ENCODE measurements at places on chromosomes 2 and 18.

DNA sequence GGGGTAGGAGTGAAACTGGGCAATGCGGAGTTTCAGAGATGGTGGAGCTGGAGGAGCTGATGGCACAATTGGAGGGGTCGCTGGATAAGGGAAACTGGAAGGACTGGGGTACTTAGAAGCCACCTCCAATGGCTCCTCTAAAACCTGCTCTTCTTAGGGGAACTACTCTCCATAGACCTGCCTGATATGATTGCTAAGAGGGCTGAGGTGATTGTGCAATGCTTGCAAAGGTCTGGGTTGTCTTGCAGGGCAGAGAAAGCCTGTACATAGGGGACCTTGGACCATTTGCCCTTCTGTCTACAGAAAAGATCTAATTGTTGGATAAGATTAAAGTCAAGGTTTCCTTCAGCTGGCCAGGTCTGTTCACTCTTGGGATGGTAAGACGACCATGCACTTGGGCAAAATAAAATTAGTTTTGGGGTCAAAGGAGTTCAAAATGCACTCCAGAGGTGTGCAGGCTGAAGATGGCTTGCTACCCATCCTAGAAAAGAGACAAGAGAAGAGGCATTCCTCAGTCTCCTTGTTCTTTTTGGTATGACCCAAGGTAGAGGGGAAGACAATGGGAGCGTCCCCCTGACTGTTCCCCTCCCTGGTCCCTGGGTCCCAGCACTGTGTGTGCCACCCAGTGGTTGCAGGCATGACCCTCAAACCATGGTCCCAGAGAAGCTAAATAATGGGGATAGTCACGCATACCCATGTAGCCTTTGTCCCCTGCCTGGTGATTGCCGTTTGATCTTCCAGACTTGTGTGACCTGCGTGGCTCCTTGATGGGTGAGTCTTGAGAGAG lies 41.1 kb downstream of the STK17B start:
- no peak for DNase-seq

DNA sequence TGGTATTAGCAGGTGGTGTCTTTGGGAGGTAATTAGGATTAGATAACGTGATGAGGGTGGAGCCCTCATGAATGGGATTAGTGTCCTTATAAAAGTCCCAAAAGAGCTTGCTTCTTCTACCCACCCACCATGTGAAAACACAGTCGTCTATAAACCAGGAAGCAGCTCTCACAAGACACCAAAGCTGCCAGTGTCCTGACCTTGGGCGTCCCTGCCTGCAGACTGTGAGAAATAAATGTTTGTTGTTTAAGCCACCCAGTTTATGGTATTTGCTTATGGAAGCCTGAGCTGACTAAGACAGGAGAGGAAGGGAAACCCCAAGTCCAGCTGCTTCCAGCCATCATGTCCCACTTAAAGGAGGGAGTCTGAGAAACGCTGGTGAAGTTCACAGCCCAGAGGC lies 13.6 kb downstream of the ADI1 start:
- DNase-seq, result no peak

- no peak for DNase-seq
These were observed 130.2 kb downstream of the SLC4A10 start for GRCh38 chr2:161754379-161754778.

- no peak for DNase-seq
These were observed 47.2 kb downstream of the SMAD4 start for GRCh38 chr18:51077217-51077616.

DNA sequence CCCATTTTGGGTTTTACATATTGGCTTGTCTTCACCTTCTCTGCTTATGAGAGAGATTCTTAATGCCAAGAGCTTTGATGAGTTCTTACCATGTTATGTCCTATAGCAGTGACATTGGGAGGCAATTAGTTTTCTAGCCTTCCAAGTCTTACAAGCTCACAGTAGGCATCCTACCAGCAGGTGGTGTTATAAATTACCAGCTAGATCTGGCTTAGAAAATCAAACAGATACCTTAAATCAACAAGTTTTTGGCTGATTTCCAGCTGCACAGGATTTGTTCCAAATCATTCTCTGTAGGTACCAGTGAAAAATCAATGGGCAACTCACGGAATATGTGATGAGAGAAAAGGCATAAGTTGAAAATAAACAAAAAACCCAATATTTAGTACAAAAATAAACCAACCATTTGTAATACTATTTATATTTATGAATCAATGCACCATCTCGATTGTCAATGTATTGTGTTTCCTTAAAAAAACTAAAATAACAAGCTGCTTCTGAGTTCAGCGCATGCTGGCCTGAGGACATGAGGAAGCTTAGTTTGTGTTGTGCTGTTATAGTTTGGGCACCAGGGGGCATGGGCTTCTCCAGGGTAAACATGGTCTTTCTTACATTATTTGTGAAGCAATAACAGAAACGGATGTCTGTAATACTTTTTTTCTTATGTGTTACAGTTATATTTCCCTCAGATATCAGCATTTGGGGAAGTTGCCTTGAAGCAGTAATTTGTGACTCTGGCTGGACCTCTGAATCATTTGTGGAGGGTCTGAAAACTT lies 34.1 kb upstream of the NXPH2 start:
- no peak for DNase-seq

DNA sequence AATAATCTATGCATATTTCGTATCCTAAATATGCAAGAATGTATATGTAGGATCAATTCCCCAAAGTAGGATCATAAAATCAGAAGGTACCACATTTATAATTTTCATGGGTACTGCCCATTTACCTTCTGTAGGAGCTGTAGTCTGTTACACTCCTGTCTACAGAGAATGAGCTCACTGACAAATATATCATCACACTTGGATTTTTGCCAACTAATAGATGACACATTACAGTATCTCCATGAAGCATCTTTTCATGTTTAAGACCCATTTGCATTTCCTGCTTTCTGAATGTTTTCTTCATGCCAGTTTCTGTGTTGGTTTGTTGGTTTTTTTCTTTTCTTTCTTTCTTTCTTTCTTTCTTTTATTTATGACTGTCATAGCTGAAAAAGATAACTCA lies 70.9 kb upstream of the EML6 start:
- DNase-seq, result no peak

DNA sequence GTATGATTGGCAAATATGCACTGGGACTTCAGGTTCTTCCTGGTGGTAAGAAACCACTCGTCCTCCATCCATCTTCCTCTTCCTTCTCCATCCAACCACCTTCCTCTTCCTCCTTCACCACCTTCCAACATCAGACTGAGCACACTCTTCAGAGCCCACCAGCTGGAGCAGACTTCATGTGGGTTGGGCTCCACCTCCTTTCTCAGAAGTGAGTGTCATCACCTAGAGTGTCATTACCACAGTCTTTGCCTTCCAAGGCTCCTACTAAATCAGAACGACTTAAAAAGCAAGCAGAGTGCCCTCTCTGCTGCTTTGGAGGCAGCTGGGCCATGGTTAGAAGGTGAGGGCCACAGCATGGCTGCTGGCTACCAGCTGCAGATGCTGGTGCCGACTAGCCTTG lies 171.6 kb downstream of the SH3RF3 start:
- no peak for DNase-seq

GRCh38 chr2:196341277-196341841 lies 170.0 kb upstream of the STK17B start:
- no peak for DNase-seq

DNA sequence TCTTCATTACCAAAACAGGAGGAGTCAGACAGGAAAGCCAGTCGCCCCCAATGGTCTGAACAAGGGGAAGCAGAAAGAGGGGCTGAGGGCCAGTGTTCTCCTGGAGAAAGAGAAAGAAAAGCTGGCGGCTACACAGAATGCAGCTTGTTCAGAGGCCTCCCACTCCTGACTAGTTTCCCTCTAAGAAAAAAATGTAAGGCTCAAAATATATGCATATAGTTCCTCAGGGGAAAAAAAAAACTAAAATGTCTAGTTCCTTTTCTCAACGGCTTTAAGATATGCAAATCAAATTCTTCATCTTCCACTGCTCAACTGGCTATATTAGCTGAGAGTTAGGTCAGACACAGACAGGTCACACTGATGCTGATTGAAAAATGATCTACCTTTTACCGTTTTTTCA lies 18.6 kb downstream of the MBOAT2 start:
- no peak for DNase-seq

GRCh38 chr2:127382831-127383230 lies 4.9 kb downstream of the MAP3K2 start:
- no peak for DNase-seq

DNA sequence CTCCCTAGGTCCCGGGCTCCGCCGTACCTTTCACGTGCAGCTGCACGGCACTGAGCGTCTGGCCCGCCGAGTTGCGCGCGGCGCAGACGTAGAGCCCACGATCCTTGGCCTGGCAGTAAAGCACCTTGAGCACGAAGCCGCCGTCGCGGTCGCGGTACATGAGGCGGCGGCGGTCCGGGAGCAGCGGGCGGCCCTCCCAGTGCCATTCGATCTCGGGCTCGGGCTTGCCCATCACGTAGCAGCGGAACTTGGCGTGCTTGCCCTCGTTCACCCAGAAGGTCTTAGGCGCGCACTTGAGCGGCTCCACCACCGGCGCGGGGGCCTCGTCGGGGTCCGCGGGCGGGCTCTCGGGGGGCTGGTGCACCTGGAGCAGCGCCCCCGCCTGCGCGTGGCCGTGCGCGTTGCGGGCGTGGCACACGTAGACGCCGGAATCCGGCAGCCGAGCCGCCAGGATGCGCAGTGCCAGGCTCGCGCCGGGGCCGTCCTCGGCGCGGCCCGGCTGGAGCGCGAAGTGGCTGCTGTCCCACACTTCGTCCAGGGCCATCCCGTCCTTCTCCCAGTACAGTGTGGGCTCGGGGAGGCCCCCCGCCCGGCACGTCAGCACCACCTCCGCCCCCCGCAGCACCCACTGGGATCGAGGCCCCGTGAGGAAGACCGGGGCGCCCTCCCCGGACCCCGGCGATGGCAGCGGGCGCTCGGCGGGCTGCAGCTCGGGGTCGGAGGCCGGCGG lies 980 bp downstream of the OBSL1 start:
- no peak for DNase-seq

DNA sequence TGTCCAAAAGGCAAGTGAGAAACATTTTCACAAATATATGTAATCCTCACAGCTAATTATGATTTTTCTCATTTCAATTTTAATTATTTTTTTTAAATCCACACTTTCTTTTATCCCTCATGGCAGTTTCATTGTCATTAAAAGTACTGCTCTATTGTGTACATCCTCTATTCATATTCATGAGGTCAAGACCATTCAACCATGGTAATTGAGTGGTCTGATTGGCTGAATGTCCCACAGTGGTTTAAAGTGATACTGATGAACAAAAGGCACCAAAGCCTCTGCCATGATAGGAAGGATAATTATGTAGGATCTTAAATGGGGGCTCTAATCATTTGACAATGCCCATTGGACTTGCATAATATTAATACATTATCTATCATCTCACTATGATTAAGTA lies 108.4 kb upstream of the EPHA4 start:
- DNase-seq, result no peak

GRCh38 chr2:20196053-20196656 lies 28.8 kb downstream of the SDC1 start:
- no peak for DNase-seq
